GM04503 (cell line): ENCODE measurements at places on chromosomes 7 and 10.

DNA sequence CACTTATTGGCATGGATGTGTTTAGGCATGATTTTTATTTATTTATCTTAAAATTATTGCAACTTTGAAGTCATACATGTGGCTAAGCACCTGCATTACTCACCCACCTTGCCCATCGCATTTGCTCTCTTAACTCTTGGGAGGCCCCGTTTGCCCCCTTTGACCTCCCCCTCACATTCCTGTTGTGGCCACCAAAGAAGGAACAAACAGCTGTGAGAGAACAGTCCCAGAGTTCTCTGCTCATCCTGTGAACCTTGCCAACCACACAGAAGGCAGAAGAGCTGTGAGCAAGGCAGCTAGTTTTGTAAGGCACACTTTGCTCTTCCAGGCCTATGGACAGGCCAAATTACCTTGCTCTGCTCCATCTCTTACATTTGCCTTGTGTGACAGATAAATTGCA lies 23.6 kb upstream of the FGL2 start:
- DNase-seq = no peak

- no peak for DNase-seq
Measured at GRCh38 chr10:12636571-12636970, 287.2 kb downstream of the CAMK1D start.

DNA sequence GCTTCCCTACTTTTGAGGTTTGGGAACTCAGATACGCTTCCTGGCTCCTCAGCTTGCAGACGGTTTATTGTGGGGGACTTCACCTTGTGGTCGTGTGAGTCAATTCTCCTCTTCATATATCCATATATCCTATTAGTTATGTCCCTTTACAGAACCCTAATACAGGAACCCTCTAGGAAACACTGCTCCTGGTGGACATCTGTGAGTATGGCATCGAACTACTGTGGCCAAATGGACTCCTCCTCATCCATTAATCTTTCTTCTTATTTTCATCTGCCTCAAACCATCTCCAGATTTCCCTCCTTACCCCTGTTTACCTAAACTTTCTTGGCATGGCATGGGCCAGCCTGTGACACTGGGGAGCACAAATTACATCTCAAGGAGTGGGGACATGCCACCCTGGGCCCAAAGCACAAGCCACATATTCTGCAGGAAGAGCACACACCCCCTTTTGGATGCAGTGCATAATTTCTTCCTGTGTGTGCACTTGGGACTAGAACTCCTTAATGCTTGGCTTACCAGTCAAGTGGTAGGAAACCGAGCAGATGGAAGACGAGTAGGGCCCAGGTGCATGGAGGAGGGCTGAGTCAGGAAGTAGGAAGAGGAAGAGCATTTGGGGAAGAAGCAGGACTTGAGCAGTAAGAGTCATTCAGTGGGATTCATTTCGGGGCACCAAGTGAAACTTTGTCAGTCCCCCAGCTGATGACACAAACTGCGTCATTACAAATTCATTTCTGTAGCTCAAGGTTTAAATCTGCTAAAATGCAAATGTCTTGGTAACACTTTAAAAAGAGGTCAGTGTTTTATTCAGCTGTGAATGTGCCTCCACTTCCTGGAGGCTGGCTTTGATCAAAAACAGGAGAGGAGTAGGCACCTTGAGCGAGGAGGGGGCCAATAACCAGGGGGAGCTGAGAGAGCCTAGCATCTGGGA lies 80.8 kb upstream of the PLXNA4 start:
- no peak for DNase-seq

- DNase-seq = no peak
Measured at GRCh38 chr10:103557455-103557854, 64.0 kb downstream of the NEURL1 start.

GRCh38 chr10:100636848-100637553 lies 101.3 kb downstream of the HIF1AN start:
- DNase-seq = no peak

DNA sequence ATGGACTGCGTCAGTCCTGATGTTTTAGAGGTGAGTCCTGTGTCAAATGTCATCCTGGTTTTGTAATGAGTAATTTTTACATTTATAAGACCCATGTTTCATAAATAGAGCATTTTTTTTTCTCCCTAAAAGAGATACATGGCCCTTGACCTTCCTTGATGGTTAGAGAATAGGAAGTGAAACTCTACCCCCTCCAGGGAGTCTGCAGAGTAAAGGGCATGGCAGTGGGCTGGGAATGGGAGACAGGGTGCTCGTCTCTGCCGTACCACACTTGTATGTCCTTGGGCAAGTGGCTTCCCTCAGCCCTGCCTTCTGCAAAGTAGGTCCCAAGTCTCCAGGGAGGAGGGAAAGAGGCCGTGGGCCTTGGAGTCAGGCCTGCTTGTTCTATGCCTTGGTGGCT lies 63.9 kb downstream of the WDFY4 start:
- DNase-seq = no peak

- DNase-seq = no peak
Measured at GRCh38 chr10:124599588-124600050, 138.0 kb downstream of the LHPP start.

DNA sequence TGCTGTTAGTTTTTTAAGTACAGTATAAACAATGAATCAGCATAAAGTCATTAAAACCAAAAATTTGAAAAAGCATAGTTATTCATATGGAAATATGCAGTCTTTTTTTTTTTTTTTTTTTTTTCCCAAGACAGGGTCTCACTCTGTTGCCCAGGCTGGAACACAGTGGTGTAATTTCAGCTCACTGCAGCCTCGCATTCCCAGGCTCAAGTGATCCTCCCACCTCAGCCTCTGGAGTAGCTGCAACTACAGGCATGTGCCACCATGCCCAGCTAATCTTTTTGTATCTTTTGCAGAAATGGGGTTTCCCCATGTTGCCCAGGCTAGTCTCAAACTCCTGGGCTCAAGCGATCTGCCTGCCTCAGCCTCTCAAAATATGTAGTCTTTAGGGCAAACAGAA lies 182.0 kb downstream of the SEMA3E start:
- DNase-seq = no peak

- no peak for DNase-seq
Measured at GRCh38 chr10:125113691-125114371, 46.5 kb downstream of the CTBP2 start.

DNA sequence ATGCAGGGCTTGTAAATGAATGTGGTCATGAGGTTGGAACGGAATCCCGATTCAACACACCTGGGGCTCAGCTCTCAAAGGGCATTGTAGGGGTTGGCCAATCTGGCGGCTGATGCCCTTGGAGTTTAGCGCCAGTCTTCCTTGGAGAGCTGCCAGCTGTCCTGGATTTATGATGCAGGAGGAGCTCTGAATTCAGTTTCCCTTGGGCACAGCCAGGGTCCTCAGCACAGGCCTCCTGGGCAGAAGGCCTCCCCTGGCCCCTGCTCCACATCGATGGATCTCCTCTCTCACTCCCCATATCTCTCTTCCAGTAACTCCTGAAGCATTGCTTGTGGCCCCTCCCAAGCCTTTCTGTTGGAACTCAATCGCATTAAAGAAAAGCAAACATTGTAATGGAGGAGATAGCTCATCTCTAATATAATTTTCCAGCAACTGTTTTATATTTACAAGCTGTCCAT lies 985 bp upstream of the CYTH3 start:
- no peak for DNase-seq
